ENCODE measurements at places on chromosomes 7 and 10.

DNA sequence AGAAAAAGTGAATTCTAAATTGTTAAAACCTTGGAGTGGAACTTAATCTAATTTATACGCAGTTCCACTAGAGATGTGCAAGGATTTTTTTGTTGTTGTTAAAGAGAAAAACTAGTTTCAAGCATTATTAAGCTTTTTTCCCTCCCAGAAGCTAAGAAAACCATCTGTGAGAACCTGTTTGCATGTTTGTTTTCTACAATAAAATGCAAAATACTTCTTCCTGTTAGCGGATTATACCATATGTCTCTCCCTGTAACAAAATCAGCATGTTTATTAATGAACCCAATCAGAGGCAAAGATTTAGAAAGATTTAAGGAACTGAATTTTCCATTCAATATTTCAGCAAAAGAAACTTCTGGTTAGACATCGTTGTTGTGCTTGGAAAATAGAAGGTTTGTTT is 579.8 kb upstream of the GALNT17 start:
- no peak for DNase-seq

DNA sequence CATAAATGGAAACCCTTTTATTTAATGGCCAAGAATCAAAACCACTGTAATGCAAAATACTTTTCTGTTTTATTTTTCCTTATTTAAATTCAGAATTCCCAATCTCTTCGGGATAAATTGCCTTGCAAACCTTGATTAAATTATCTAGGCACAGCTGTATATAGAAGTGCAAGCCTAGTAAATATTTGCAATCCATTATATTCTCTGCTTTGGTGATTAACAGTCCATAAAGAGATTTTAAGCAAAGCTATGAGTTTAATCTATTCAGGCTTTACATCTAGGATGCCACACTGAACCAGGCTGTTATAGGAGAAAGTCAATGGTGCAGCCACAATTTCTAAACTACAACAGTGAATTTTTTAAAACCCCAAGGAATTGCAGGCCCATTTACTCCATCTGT is 43.6 kb upstream of the THSD7A start:
- DNase-seq, result no peak

DNA sequence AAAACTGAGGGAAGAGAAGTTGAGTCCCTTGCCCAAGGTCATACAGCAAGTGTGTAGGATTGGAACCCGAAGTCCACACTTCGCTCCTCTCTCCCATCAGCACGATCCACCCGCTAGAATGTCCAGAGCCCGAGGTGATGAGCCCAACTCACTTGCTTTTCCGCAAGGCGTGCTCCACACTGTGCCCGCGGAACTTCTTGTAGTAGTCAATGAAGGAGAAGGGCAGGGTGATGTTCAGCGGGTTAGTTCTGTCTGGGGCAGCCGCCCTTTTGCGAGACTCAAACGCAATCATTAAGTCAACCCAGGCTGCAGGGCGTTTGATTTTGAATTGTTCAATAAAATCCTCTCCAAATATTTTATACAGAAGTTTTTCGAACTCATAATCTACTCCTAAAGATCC is 58.6 kb downstream of the PNLIPRP2 start:
- no peak for DNase-seq

- no peak for DNase-seq
Measured at GRCh38 chr10:124422742-124423141, 4.0 kb upstream of the OAT start.

DNA sequence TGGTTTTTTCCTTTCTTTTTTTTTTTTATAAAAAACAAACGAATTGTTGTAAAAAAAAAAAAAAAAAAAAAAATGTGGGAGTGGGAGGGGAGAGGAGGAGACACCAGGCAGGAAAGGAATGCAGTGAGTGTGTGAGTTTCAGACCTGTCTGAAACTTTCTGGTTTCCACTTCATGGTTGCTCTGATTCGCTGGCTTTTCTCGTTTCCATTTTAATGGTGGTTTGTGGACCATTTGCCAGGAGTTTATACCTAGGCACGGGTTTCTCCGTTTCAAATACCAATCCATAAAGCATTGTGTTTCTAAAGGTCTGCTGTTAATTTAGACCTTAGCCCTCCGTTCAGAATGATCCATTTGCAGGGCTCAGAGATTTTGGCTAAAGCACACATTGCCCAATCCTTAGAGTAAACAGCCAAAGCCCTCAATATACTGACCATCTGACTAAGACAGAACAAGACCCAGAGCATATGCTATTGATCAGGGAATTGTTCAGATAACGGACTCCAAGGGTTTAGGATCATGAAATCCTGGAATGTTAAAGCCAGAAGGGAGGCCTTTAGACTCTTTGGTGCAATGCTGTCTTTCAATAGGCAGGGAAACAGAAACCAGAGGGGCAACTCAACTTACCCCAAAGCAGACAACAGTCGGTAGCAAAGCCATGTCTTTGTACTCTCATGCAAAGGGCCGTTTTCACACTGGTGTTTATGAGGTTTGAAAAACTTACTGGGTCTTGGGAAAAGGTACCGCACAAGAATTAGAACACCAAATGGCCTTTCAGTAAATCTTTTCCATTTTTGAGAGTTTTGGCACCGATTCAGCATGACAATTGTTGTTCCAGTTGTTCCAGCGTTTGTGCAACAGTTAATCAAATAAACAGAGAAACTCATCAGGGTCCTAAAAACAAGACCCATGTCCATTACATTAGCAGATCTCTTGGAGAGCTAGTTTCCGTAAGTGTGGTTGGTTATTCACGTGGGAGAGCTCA is 94.3 kb upstream of the AGBL3 start:
- peak; percentile 65 for DNase-seq

DNA sequence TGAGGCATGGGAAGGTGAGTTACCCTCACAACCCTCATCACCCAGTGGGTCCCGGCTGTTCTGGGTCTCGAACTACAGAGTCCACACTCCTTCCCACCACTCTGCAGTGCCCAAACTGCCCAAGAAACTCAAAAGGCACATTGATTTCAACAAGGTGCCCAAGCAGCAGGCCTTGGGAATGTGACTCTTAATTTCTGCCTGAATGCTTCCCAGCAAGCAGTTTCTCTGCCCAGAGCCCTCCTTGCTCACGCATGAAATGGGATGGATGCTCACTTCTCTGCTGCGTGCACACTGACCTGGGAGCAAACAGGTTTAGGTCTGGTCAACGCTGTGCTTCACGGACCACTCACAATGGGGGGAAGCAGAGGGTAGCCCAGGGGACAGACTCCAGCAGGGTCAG is 77.9 kb downstream of the GRB10 start:
- no peak for DNase-seq

- peak; percentile 66 for DNase-seq
Measured at GRCh38 chr7:30238721-30239441, 45.5 kb upstream of the ZNRF2 start.

- DNase-seq, result no peak
Measured at GRCh38 chr7:123498601-123499000, 35.8 kb downstream of the IQUB start.

DNA sequence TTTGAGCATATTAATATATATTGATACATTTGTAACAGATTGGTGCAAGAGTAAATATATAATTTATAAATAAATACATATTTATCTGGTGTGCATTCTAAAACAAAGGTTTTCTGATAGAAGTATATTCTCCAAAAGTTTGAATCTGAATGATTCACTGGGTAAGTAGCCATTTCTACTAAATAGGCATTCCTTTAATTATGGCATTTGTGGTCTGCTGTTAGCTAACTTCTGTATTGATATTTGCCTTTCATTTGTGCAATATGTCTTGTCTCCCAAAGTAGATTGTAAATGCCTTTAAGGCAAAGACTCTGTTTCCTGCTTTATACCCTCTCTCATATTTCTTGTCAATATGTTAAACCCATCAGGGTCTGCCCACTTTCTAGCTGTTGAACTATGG is 11.1 kb upstream of the ARID5B start:
- peak; percentile 43 for DNase-seq

DNA sequence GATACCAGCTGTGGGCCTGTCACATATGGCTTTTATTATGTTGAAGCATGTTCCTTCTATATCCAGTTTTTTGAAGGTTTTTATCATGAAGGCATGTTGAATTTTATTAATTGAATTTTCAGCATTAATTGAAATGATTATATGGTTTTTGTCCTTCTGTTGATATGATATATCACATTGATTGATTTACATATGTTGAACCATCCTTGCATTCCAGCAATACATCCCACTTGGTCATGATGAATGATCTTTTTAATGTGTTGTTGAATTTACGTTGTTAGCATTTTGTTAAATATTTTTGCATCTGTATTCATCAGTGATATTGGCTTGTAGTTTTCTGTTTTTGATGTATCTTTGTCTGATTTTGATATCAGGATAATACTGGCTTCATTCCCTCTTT is 21.2 kb downstream of the PRSS37 start:
- peak; percentile 25 for DNase-seq

DNA sequence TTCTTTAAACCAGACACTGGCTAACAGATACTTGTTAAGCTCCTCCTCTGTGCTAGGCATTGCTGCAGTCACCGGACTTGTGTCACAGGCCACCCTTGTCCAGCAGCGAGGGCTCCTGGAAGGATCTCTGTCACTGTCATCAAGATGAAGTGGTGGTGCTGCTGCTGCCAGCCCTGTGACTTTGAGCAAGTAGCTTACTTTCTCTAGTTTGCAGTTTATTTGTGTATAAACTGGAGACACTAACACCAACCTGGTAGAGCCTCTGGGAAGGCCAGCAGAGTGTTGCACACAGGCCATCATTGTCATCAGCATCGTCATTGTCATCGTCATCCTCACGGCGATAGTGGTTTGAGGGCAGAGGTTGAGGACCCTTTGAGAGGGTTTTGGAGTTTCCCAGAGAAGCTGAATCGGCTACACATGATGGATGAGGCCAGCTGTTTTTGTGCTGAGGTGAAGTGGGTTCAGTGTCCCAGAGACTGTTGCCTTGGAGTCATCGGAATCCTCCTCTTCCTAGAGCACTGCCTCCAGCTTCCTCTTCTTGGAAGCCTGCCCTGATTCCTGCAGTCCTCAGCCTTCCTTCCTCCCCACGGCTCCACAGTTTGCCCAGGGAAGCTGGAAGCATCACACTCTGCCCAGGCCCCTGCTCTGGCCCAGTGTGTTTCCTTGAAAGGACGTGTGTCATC is 128.4 kb downstream of the GRK5 start:
- no peak for DNase-seq

- DNase-seq, result peak; percentile 94
Measured at GRCh38 chr7:135748770-135749169, at the start of gene FAM180A. Gene FAM180A, minus strand, starts transcription at chr7:135748813. Its CDS starts 233 bp downstream, at chr7:135748580.

GRCh38 chr7:148983200-148984146 is 44.8 kb downstream of the PDIA4 start:
- DNase-seq, result peak; percentile 88

- no peak for DNase-seq
Measured at GRCh38 chr7:139681463-139681755, 96.4 kb downstream of the HIPK2 start.

- DNase-seq, result no peak
Measured at GRCh38 chr7:50159154-50159553, 66.1 kb upstream of the ZPBP start.

DNA sequence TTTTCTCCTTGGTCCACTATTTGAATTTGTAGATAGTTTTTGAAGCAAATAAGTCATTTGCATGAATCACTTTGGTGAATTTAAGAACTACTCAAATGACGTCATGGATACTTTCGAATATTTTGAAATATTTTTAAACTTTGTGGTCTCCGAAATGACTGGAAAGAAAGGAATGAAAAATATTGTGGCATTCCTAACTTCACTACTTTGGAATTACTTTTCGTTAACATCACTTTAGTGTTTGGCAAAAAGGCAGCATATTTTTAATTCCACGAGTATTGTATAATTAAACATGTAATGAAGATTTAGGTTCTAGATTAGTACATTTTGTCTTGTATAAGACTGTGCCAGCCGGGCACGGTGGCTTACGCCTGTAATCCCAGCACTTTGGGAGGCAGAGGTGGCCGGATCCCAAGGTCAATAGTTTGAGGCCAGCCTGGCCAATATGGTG is 35.3 kb upstream of the ZRANB1 start:
- peak; percentile 96 for DNase-seq

- DNase-seq, result no peak
Measured at GRCh38 chr7:29397398-29397797, 166.2 kb upstream of the PRR15 start.

DNA sequence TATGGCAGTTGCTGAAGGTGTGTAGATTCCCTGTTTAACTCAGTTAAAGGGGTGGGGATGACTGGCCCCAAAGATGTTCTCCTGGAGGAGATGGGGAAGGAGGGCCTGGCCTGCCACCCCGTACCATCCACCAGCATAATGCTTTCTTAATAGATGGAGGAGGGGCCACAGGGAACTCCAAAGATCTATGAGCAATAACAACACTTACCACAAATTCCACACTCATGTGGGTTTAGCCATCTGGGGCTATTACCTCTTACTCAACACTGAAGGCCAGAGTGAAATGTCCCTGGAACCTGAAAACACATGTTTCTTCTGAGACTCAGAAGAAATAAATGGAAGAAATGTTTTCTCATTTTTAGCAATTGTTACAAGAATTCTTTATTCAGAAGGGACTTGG is 259.0 kb downstream of the CXCL12 start:
- DNase-seq, result peak; percentile 93

DNA sequence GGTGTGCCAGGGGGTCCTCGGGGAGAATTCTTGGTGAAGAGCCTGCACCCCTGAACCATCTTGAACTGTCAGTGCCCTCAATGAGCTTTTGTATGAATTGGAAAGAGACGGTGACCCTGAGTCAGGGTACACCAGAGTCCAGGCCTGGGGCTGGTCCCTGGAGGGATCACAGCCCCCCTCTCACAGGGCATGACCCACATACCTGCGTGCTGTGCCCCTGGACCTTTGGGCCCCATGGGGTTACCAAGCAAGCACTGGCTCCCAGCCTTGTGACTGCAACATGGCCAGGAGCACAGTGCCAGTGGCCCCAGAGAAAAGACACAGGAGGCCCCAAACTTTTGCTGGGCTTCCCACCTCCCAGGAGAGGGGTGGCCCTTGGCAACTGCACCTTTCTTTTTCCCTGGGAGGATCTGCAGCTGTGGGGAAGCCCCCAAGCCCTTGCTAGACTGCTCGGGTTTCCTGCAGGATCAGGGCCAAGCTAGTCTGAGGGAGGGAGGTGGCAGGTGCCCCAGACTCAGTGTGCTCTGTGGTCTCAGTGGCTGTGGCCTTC is 153.5 kb downstream of the ZNF248 start:
- no peak for DNase-seq

- no peak for DNase-seq
Measured at GRCh38 chr7:155724327-155725005, 80.0 kb downstream of the RBM33 start.

- DNase-seq, result no peak
Measured at GRCh38 chr10:11759347-11759746, 17.2 kb downstream of the ECHDC3 start.

GRCh38 chr7:70143075-70144044 is 545.1 kb downstream of the AUTS2 start:
- DNase-seq, result peak; percentile 75

GRCh38 chr7:50347693-50348092 is 43.2 kb downstream of the IKZF1 start:
- no peak for DNase-seq

- peak; percentile 76 for DNase-seq
Measured at GRCh38 chr10:32237644-32238345, 109.2 kb downstream of the EPC1 start.

GRCh38 chr10:50367732-50368131 is 116.4 kb upstream of the ASAH2 start:
- peak; percentile 63 for DNase-seq

- peak; percentile 67 for DNase-seq
Measured at GRCh38 chr7:22814261-22815208, 8.1 kb downstream of the TOMM7 start.

GRCh38 chr7:112707655-112708054 is 82.5 kb downstream of the TMEM168 start:
- no peak for DNase-seq

Measured in GM23248 (cell line).